Stimulated activated CD8-positive, alpha-beta memory T cell treated with anti-CD3 and anti-CD28 coated beads, Interleukin-2, amount 100 ng/mL, for 1 hour (primary cell): ENCODE measurements at places on chromosomes 7 and 10.

GRCh38 chr7:44224080-44224973, 23.5 kb downstream of the YKT6 start:
- DNase-seq, result no peak

DNA sequence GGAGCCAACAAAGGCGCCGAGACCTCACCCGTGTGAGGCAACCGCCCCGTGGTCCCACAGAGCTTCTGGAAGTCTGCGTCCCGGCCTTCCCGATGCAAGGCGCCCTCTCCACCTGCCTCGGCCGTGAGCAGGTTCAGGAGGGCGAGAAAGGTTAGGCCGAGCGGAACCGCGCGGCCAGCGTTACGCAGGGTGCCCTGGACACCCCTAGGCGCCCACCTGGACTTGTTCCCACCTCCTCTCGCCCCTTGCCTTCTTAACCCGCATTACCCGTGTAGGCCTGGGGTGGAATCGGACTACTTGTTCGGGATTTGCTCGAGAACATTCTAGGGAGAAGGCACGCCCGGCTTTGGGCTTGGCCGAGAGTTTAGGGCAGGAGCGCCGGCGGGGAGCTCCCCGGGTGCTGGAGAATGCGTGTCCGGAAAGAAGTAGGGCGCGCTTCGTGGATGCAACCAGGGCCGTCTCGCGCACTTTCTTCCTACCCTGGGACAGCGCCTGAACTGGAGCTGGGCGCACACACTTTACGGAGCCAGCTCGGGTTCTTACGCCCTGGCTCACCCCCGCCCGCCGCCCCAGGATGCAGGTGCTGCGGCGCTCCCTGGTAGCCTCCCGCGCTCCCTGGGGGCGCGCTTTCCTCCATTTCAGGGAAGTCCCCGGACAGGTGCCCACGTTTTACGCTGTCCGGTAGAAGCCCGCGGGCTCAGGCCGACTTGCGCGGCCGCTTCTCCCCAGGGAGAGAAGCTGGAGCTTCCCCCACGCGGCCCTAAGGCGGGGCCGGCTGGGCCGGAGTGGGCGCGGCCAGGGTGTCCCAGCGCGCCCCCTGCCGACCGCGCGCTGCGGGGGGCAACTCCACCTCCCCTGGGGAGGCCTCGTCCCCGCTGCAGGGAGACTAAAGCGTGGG, 74.5 kb downstream of the INSIG1 start:
- DNase-seq, result no peak

- no peak for DNase-seq
These were observed 41.5 kb upstream of the PRKCQ start for GRCh38 chr10:6621536-6621935.

- DNase-seq, result no peak
These were observed 796.8 kb downstream of the XPNPEP1 start for GRCh38 chr10:109126541-109126940.

- DNase-seq, result no peak
These were observed 48.3 kb downstream of the TMEM270 start for GRCh38 chr7:73909051-73909941.

DNA sequence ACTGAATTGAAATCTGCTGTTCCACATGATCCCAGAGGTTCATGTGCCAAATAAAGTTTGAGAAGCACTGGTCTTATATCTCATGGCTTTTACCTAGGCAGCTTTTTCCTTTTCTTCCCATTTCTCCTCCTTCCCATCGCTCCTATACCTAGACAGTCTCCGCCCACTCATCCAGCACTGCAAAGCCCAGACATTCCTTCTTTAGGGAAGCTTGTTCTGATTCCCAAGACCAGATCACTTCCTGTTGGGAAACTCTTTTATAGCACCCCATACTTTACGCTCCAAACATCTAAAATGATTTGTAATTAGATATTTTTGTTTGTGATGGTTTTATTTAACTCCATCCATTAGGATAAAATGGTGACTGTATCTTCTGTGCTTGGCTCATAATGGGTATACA, 75.9 kb downstream of the BMPER start:
- DNase-seq, result no peak
